Activated CD4-positive, alpha-beta T cell treated with anti-CD3 and anti-CD28 coated beads, Interleukin-2, Interleukin-4, amounts not matched to agents 100 ng/mL and 50 ng/mL, durations not matched to agents 16 hours and 8 hours (primary cell): ENCODE measurements at places on chromosomes 1 and 21.

DNA sequence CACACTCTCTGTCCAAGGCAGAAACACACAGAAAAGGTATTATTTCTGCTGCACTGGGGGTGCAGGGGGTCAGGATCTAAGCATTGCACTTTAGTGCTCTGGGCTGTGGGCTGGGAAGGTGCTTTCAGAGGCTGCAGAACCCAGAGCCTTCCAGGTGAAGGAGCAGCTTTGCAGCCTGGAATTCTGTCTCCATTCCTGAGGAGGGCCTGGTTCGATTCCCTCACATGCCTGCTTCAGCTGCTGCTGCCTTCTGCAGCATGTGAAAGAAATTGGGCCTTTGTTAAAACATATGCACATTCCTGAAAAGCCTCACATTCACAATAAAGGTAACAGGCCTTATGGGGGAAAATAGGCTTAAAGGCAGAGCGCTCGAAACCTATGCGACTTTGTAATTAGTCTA is 35.9 kb downstream of the VTCN1 start:
- no peak for DNase-seq

GRCh38 chr1:230391776-230392535 is 34.2 kb downstream of the PGBD5 start:
- no peak for DNase-seq

- DNase-seq = no peak
Observed at GRCh38 chr1:155910621-155911121, 478 bp downstream of the RIT1 start.

GRCh38 chr1:201191653-201192260 is 1.1 kb downstream of the IGFN1 start:
- DNase-seq = peak; percentile 41

DNA sequence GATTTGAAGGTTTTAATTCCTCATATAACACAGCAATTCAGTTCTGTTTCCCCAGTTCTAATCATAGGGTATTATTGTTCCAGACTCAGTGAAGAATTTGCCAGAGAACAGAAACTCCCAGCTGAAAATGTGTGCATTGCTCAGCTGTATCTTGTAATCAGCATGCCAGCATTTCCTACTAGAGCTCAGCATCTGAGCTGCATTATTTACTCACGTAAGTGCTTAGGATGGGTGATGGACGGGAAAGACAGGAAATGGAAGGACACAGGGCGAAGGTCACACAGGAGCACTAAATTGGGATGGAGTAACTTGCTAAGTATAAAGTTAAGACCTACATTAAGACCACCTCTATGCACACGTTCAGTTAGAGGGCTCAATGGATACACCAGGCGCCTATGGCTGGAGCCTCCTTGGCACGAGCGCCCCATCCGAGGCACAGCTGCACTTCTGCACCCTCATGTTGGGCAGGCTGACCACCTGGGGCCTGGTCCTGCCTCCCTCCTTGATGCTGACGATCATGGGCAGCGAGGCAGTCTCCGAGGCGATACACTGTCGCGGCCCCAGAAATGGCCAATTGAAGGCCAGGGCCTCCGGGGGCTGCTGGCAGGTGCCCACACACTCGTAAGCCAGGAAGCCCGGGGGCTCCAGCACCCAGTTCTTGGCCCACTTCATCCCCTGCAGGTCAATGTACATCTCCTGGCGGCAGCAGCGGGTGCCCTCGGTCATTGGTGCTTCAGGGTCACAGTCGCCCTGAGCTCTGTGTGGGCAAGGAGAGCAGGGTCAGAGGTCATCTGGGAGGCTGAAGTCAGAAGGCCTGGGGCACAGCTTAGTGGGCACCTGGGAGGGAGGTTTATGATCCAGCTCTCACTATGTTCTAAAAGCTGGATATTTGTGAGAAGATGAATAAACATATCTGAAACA is 3.7 kb downstream of the LEFTY2 start:
- no peak for DNase-seq

- DNase-seq = no peak
Observed at GRCh38 chr1:110206261-110206920, 3.7 kb upstream of the KCNC4 start.

- DNase-seq = no peak
Observed at GRCh38 chr1:57348921-57349320, 74.9 kb downstream of the DAB1 start.

- peak; percentile 49 for DNase-seq
Observed at GRCh38 chr1:225881081-225881958, 860 bp downstream of the TMEM63A start.

- no peak for DNase-seq
Observed at GRCh38 chr21:30479259-30479658, 908 bp downstream of the KRTAP19-1 start.

DNA sequence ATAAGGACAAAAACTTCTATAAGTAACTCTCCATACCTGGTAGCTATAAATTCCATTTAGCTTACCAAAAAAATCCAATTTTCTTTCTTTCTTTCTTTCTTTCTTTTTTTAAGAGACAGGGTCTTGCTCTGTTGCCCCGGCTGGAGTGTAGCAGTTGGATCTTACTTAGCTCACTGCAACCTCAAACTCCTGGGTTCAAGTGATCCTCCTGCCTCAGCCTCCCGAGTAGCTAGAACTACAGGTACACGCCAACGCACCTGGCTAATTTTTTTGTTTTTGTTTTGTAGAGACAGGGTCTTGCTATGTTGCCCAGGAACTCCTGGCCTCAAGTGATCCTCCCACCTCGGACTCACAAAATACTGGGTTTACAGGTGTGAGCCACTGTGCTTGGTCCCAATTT is 75.5 kb downstream of the EPS15 start:
- DNase-seq = no peak

- no peak for DNase-seq
Observed at GRCh38 chr1:108179018-108179417, 21.1 kb downstream of the SLC25A24 start.

DNA sequence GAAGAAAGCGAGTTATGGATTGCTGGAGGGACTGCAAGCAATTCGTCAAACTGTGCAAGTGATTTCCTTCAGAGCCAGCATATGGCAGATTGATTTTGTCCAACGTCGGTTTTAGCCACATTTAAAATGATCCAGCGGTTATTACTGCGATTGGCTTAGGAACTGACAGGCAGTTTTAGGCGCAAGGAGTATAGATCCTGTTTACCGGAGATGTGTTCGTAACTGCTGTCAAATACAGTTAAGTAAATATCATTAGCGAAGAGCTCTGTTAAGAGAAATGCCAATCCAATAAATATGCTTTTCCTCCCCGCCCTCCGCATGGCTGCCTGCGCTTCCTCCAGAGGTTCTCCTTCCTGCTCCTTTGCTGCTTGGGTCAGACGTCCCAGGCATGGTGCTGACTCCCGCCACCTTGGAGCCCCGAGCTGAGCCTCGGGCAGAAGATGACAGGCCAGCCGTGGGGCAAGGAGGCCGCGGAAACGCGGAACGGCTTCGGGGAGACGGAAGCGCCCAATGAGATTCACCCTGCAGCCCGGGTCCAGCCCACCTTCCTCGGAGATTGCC is 9.4 kb upstream of the BARHL2 start:
- DNase-seq = no peak

DNA sequence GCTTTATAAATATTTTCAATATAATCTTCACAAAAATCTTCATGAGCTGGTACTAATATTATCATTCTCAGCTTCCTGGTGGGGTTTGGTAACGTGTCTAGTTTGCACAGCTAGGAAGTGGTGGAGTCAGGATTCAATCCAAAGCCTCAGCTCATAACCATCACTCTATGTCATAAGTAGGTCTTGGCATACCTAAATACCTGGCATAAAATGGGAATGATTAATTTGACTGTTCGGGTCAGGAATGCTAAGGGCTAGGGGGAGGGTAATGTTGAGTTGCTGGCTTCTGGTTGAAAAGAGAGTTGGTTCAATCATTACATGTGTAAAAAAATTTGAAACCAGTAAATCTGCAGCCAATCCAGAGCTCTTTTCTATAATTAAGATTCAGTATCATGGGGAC is 5.6 kb upstream of the SAMSN1 start:
- no peak for DNase-seq

DNA sequence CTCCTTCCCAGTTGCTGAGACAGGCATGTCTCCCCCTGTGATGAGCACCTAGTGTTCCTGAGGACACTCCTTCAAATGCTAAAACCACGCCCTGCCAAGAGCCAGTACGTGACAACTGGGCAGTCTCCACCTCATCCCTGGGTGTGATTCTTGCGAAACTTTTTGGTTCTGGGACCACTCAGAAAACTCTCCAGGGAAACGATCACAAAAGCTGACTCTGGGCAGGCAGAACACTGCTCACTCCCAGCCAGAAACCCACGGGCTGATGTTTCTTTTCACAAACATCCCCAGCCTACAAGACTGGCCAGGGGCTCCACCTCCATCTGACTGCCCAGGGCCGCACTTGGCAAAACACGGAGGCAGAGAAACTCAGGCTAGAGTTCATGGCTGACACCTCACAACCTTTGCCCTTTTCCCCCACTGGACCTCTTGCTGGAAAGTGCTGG is 24.4 kb downstream of the DHRS3 start:
- no peak for DNase-seq

DNA sequence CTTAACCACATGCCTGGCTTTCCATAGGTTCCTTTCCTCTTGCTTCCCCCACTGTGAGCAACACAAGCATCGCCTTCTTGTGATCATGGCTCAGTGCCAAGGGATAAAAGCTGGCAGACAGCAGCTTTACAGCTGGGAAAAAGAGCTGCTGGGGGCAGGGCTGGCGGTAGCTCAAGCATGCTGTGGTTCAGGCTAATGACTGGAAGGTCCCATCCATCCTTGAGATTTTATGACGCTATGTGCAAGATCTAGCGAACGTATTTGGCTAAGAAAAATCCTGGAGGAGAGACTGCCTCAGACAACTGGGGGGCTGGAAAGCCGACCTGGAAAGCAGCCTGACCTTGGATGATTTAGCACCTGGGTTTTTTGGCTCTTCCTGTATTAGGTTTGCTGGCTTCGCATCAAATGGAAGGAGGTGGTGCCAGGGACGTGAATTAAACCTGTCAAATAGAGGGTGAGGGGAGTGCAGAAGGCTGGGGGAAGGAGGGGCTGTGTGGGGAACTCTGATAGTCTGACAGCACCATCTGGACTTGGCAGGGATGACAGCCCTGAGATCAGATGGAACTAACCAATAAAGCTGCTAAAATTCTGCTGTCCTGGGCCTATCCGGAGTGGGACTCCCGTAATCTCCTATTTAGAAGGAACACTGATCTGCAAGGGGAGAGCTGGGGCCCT is 34.8 kb downstream of the ZMYND12 start:
- DNase-seq = no peak

DNA sequence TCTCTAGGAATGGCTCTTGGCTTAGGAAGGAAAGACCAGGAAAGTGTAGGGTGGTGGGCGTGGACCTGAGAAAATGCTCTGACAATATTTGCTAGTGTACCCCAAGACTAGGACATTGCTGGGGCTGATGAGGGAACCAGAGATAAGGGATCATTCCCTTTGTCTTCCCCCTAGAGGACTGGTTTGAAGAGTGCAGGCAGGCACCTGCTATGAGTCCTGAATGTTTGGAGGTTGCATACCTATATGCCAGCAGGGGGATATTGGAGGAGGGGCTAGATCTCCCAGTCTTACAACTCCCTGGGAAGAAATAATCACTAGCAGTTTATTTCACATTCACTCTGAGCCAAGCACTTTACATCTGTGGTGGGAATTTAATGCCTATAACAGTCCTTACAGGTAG is 6.0 kb upstream of the BCL10 start:
- no peak for DNase-seq

GRCh38 chr1:29200906-29201594 is 19.4 kb upstream of the SRSF4 start:
- DNase-seq = no peak

GRCh38 chr1:66013371-66013770 is 220.7 kb downstream of the PDE4B start:
- no peak for DNase-seq

GRCh38 chr1:35192056-35192852 is 691 bp downstream of the SFPQ start:
- peak; percentile 88 for DNase-seq

DNA sequence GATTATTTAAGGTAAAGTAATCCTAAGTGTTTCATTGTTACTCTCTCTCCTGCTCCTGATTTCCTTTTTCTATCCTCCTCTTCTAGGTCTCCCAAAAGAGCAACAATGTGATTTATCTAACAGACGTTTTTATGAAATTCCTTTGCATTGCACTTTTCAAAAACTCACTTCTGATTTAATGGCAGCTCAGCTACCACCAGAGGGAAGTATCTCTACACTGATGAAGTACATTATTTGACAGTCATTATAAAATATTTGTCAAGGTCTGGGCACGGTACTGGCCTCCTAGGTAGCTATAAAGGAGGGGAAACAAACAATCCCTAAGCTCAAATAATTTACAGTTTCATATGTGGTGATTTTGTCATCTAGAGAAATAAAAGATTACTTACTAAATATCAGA is 15.6 kb downstream of the TMPRSS15 start:
- DNase-seq = no peak

- peak; percentile 33 for DNase-seq
Observed at GRCh38 chr1:158126425-158126824, 54.3 kb upstream of the CD1D start.

GRCh38 chr1:53348486-53349368 is 20.9 kb upstream of the LRP8 start:
- DNase-seq = no peak

- no peak for DNase-seq
Observed at GRCh38 chr1:60731321-60731720, 351.0 kb upstream of the NFIA start.

DNA sequence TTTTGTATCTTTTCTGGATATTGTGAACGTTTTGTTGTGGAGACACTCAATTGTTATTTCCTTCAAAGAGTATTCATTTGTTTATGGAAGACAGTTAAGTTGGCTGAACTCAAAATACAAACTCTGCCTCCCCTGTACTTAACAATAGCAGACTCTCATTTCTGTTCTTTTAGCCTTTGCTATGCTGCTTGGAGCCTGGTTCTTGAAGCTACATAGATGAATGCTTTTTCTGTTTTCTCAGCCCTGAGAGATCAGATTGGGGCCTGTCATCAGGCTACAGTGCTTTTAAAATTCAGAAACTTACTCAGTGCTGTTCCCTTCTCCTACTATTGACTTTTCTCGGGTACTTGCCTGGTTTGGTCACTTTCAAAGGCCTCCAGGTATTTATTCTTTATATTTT is 215.7 kb upstream of the LYPLAL1 start:
- no peak for DNase-seq

GRCh38 chr1:14732728-14733047 is 134.2 kb downstream of the KAZN start:
- no peak for DNase-seq
